Right renal pelvis (tissue), 4 donors: ENCODE measurements at places on chromosomes 11 and 22. TPM values are rescaled to one million over a fixed set of nuclear protein-coding genes. Genes with fewer than 3 reads are reported as not detected.
A peak's percentile ranks its signal among the peaks of the same experiment; 100 is the strongest.

OR52I2 gene
- polyA plus RNA-seq = not detected

SCGB1C1 gene
- 0.83 TPM for polyA plus RNA-seq

ZBED4 gene
- 17.2 TPM for polyA plus RNA-seq

SHISAL1 gene
- polyA plus RNA-seq = 2.4 TPM

KRTAP5-10 gene
- 0.21 TPM for polyA plus RNA-seq

SLC5A4 gene
- polyA plus RNA-seq = 0.73 TPM

LRRC4C gene
- 13.1 TPM for polyA plus RNA-seq

ATL3 gene
- 16.0 TPM for polyA plus RNA-seq

DDI1 gene
- not detected for polyA plus RNA-seq

DNA sequence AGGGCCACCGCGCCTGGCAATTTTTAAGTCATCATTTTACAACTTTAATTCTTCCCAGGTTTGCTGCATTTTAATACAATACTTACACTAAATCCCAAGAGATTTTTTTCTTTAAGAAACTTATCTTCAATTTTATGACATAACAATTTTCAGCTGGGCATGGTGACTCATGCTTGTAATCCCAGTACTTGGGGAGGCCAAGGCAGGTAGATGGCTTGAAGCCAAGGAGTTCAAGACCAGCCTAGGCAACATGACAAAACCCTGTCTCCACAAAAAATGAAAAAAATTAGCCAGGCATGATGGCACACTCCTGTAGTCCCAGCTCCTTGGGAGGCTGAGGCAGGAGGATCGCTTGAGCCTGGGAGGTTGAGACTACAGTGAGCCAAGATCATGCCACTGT is 38.8 kb downstream of the CLDN25 start:
- no peak for DNase-seq

GRCh38 chr11:27699926-27700350 is 317 bp downstream of the BDNF start:
- no peak for DNase-seq

DNA sequence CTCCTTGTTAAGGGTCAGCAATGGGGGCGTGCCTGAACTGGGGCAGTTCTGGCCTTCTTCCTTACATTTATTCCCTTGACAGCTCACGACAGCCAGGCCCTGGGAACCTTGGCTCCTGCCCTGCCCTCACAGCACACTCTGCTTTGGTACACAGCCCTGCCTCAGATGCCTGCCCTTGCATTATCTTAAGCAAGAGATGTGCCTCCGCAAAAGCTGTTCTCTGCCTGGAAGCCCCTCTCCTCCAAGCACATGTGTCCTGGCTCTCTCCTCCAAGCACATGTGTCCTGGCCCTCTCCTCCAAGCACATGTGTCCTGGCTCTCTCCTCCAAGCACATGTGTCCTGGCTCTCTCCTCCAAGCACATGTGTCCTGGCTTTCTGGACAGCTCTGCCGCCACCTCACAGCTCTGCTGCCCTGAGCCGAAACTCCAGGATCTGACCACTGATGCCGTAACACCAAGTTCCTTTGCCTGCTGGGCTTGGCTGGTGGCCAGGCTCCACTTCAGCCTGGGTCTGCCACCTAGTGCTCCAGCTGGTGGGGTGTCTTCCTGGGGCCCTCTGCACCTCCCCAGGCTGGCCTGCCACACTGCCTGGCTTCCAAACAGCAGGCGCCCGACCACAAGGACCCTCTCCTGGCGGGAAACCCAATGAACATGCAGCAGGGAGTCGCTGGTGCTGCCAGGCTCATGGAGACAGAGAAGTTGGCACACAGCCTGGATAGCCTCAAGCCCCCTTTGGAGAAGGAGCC is 53.0 kb downstream of the SCUBE1 start:
- no peak for DNase-seq

DNA sequence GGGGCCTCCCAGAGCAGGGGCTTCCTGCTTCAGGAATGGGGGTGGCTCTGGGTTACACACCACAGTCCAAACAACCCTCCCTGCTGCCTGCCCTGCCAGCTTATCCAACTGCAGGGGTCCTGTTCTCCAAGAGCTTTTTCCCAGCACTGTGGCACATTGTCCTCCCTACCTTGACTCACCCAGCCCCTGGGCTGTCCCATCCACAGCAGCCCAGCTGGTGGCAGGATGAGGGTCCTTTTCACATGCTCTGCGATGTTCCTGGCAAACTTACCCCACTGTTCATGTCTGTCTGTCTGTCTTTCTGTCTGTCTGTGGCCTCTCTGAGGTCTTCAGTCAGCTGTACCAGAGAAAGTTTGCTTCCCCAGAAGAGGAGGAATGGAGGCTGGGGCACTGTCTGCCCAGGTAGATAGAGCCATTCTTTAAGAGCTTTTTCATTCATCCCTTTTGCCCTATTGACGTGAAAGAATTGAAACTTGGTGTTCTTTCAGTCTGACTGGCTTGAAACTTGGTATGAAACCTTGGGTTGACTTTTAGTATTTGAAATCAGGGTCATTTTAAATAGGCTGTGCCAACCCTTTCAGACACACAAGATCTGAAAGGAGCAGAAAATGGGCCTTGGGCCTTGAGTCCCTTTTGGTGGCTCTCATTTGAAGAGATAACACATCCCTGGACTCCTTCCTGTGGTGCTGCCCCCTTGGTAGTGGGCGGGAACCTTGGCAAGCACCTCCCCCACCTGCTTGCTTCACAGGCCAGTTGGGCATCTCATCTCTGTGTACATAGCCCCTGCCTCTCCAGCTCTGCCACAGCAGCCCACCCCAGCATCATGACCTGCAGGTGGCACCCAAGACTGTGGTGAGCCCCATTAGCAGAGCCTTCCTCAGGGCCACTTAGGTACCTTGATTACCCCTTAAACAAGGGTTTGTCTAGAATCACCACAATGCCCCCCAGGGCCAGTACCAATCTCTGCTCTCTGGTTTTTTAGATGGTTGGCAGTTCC is 74.6 kb upstream of the SUSD2 start:
- DNase-seq = no peak

DNA sequence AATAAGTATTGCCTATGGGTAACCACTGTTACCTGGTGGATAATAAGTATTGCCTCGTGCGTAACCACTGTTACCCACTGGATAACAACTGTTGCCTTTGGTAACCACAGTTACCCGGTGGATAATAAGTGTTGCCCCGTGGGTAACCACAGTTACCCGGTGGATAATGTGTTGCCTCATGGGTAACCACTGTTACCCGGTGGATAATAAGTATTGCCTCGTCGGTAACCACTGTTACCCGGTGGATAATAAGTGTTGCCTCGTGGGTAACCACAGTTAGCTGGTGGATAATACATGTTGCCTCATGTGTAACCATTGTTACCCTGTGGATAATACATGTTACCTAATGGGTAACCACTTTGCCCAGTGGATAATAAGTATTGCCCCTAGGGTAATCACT is 9.8 kb upstream of the NXPE4 start:
- no peak for DNase-seq

- no peak for DNase-seq
These were observed 17.2 kb upstream of the TAB1 start for GRCh38 chr22:39382410-39382809.

GRCh38 chr22:40107244-40107643 is 70.5 kb upstream of the TNRC6B start:
- DNase-seq = no peak

GRCh38 chr11:45773786-45774655 is 30.9 kb upstream of the SLC35C1 start:
- DNase-seq = no peak

- peak; percentile 44 for DNase-seq
These were observed 174.1 kb downstream of the TTC28 start for GRCh38 chr22:28505416-28506149.

DNA sequence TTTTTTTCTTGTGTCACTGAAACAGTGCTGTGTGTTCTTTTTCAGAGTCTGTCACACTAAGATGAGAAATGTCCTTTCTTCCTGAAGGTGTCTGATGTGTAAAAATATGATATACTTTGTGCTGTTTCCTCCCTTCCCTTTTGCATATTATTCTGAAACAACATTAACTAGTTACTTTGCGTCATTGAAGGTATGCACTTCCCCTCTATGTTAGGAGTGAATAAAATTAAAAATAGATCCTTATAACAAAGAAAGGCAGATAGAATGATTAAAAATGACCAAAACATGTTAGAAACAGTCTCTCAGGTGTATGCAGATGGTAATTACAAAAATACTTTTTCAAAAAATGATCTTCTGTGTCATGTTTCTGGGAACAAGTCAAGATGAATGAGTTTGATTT is 1.6 kb upstream of the RAB30 start:
- no peak for DNase-seq

GRCh38 chr11:68643585-68643984 is 40.8 kb upstream of the GAL start:
- DNase-seq = peak; percentile 26

GRCh38 chr22:20904008-20904979 is 12.9 kb upstream of the CRKL start:
- no peak for DNase-seq

DNA sequence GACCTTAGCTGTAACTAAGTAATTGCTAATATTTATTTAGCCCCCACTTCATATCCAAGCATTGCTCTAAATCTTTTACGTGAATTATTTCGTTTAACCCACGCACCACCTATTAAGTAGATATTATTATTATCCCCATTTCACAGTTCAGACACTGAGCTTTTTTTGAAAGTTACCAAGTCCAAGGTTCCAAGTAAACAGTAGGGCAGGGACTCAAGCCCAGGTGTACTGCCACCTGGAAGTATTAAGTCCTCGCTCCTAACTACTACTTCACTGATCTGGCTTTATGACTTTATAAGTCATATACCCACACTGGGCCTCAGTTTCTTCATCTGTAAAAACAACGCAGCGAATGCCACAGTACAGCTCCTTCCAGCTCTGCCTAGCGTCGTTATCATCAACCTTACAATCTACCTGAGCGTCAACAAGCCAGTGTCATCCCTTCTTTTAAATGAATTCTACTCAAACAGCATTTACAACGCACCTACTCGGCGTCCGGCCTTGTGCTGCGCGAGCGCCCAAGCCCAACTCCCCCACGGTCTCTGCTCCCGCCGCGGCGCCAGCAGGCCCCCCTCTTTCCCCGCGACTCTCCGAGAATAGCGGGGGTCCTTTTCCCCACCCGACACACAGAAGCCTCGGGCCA is 624 bp downstream of the TMEM41B start:
- peak; percentile 18 for DNase-seq

- no peak for DNase-seq
These were observed 772 bp downstream of the SLC25A45 start for GRCh38 chr11:65381716-65382032.

DNA sequence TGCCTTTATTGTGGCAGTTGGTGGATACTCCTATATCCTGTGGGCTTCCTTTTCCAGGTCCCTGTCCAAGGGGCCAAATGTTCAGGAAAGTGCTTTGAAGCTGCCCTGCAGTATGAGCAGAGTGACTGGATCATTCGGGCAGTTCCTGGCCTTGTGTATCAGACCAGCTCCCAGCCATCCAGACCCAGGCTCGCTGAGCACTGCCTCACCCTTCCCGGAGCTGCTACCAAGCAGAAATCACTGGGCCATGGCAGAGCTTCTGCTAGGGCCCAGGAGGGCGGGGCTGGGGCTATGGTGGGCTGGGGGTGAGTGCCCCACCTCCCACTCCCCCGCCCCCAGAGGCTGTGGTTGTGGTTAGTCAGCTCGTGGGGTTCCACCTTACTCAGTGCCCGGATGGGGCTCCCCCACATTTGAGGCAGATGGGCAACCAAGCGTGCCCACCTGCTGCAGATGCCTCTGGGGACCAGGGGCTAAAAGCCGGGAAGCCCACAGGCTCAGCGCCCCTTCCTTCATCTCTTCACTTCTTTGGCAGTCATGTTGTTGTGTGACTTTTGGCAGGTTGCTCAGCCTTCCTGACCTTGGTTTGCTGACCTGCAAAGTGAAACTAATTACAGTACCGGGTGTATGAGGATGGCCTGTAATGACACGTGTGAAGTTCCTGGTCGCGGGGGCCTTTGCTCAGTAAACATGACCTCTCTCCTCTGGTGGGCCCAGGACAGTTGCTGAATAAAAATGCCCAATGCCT is 2.1 kb upstream of the LRRC32 start:
- DNase-seq = no peak

DNA sequence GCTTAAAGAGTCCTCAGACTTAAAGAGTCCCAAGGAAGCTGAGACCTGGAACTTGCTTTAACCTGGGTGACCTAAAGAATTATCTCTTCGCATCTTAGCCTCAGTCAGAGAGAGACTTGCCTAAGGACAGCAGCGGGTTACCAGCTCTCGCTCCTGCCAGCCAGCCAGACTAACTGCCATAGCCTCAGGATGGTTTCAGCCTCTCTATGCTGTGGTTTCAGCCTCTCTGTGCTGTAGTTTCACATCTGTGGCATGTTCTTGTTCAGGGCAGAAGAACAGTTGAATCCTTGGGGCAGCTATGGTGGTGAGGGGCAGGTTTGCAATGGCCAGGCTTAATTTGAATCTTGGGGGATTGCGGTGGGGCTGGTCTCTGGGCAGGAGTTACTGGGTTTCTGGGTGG is 2.3 kb downstream of the FRMD8 start:
- DNase-seq = no peak

DNA sequence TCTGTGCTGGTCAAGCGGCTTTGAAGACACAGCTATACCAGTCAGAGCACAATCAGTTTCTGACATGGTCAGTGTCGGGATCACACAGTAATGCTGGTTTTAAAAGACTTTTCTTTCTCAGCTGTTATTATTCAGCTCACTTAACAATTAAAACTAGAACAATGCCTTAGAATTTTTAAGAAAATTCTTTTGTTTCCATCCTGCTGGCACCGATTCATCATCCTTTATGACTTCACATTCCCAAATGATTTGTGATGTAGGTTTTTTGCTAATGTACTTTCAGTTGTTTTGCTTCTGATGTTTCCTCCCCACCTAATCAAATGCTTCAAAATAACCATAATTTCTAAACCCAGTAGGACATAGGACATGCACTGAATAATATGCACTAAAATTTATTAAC is 34.5 kb upstream of the OLFML1 start:
- no peak for DNase-seq

GRCh38 chr22:49747130-49747529 is 80.5 kb downstream of the BRD1 start:
- no peak for DNase-seq

DNA sequence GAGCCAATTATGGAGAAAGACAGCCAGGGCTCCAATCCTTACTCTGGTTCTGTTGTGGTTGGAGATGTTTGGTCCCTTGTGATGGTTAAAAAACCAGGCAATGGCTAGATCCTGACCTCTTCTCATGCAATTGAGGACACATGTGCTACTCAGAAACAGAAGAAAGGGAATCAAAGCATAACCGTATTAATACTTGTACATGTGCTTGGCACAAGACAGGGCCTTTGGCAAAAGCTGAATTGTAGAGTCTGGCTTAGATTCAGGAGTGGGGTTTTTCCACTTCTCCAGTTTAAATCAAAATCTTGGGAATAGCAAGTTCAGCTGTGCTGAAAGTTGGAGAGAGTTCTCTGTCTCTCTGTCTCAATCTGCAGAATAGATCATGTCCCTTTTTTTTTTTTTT is 80.1 kb upstream of the E2F8 start:
- DNase-seq = no peak

GRCh38 chr11:134055029-134055428 is 13.8 kb upstream of the JAM3 start:
- no peak for DNase-seq

- no peak for DNase-seq
These were observed 534.3 kb upstream of the ARHGAP42 start for GRCh38 chr11:100152766-100153165.

- DNase-seq = no peak
These were observed 32.2 kb upstream of the OR4B1 start for GRCh38 chr11:48184452-48184851.

- DNase-seq = no peak
These were observed 5.0 kb downstream of the MICALL1 start for GRCh38 chr22:37910890-37911672.

- no peak for DNase-seq
These were observed 98.9 kb downstream of the PGR start for GRCh38 chr11:101030692-101031091.

- DNase-seq = no peak
These were observed 34.7 kb downstream of the ALG9 start for GRCh38 chr11:111836721-111837120.
